Astrocyte (in vitro differentiated cells and primary cell): ENCODE measurements at places on chromosomes 4 and X. TPM values are rescaled to one million over a fixed set of nuclear protein-coding genes. Genes with fewer than 3 reads are reported as not detected.

Gene VEGFD
- total RNA-seq, result not detected in 2 replicates

Gene DCAF8L2
- total RNA-seq, result not detected in 2 replicates

Gene IL13RA1
- total RNA-seq, result 39.3 and 41.1 TPM in 2 replicates

Gene LDB2
- total RNA-seq, result 4.9 and 9.4 TPM in 2 replicates

Gene HSFX4
- not detected in 2 replicates for total RNA-seq

Gene PPP2R2C
- total RNA-seq, result 0.72 and 1.1 TPM in 2 replicates

Gene TCEAL5
- 0.36 TPM in 1 of 2 replicates, not detected in the other for total RNA-seq

Gene DDIT4L
- total RNA-seq, result 0.14 and 1.5 TPM in 2 replicates

Gene DMRTC1B
- total RNA-seq, result not detected in 2 replicates

Gene ETDA
- total RNA-seq, result not detected in 2 replicates

Gene DUSP21
- total RNA-seq, result not detected in 2 replicates

Gene HTN3
- not detected in 2 replicates for total RNA-seq

Gene HMGN5
- 3.9 and 5.0 TPM in 2 replicates for total RNA-seq

Gene TMEM175
- 22.1 and 27.8 TPM in 2 replicates for total RNA-seq

Gene SH3RF1
- total RNA-seq, result 20.8 and 25.9 TPM in 2 replicates

Gene MORF4L2
- total RNA-seq, result 514 and 533 TPM in 2 replicates

Gene AGTR2
- total RNA-seq, result not detected in 2 replicates

Gene GRPEL1
- 48.3 and 55.8 TPM in 2 replicates for total RNA-seq

Gene CT45A1
- total RNA-seq, result not detected in 2 replicates

Gene ARMCX4
- total RNA-seq, result 9.6 and 10.8 TPM in 2 replicates

Gene SPANXA2
- not detected in 2 replicates for total RNA-seq

Gene MEPE
- total RNA-seq, result not detected in 2 replicates
